ENCODE measurements at places on chromosomes 13 and 19. TPM values are rescaled to one million over a fixed set of nuclear protein-coding genes. Genes with fewer than 3 reads are reported as not detected.

DNA sequence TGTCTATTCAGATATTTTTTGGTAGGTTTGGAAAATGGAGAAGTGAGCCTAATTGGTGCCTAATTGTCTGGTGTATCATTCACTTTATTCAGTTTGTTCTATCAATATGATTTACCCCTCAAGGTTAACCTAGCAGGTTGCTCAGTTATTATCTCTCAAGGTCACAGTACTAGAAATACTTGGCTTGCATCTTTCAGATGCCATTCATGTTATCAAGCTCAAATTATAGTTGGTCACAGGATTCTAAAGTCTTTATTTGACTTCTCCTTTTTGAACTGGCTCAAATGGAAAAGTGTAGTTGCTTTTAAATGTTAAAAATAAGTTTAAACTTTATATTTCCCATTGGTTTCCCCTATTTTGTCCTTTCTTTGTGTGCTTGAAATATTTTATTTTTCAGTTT is 2.6 kb downstream of the KCNRG start:
- DNase-seq: no peak

DNA sequence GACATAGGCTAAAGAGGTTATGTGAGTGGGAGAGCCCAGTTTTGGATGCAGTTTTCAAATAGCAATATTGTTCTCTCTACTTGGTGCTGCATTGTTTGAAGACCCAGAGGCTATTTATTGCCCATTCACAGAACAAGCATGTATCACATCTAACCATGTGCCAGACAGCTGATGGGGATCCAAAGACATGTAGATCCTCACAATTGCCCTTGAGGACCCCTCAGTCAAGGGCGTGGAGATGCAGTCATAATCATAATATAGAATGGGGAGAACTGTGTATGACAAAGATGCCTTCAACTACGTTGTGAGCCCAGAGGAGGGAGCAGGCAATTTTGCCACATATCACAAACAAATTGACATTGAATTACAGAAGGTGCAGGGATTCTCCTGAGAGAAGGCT is 70.5 kb downstream of the NHLRC3 start:
- no peak for DNase-seq

DNA sequence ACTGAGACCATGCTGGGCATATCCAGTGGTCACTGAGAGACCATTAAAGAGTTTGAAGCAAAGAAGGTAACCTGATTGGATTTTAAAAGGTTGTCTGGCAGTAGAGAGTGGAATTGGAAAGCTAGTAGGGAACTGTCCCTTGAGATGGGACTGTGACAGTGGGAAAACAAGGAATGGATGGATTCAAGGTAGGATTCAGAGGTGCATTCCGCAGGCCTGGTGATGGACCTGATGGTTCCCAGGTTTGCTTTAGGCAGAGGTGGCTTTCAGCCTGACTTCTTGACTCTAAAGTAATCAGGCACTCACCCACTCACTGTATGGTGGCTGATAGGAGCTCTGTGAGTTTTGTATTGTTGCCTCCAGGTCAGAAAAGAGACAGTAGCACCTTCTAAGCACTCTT is 73.0 kb downstream of the DHRS12 start:
- DNase-seq: no peak

GRCh38 chr13:111219280-111219679 is 101.2 kb upstream of the TEX29 start:
- no peak for DNase-seq

DNA sequence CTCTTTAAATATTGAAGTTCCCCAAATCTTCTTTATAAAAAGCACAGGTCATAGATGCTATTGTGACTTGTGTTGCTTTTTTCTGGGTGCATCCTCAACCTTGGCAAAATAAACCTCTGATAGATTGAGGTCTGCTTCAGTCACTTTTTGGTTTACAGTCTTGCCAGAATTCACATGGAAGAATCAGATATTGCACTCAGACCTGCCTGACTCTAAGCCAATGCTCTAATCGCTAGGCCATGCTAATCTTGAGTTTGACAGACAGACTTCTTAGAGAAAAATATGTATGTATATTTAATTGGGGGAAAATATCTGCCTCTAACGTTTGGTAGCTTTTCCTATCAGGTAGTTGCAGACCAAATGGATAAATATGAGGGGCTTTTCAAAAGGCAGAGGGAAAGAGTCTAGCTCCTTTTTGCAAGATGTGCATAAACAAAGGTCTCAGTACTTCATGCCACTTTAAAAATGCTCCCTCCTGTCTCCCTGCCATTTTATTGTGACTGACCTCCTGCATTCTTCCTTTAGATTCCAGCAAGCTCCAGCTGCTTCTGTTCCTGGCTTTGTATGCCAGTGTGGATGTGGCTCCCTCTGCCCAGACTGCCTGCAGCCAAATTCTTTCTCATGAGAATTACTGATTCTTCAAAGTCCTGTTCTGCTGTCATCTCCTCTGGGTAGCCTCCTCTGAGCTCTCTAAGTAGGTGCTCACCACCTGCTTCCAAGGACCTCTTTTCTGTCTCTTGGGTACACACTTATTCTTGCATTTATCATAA is 42.4 kb upstream of the RFC3 start:
- no peak for DNase-seq

DNA sequence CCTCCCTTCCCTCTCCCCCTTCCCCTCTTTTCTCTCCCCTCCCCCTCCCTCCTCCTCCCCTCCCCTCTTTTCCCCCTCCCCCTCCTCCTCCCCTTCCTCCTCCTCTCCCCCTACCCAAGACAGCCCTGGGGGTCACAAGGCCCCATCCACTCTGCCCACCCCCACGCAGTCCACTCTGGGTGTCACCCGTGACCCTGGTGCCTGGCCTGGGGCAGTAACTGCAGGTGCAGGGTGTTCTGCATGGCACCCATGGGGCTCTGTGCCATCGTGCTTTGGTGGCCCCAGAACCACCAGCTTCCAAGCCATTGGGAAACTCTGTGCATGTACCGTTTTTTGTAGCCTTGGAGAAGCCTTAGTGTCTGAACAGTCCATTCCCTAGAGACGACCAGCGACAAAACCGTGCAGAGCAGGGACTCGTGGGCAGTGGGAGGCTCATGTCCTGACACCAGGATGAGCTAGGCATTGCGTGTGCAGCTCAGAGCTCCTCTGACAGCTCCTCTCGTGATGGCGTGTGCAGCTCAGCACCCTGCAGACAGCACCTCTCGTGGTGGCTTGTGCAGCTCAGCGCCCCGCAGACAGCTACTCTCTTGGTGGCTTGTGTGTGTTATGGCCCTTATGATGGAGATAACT is 43.7 kb upstream of the F7 start:
- no peak for DNase-seq

The LRFN3 gene
- 2.8 TPM for total RNA-seq

DNA sequence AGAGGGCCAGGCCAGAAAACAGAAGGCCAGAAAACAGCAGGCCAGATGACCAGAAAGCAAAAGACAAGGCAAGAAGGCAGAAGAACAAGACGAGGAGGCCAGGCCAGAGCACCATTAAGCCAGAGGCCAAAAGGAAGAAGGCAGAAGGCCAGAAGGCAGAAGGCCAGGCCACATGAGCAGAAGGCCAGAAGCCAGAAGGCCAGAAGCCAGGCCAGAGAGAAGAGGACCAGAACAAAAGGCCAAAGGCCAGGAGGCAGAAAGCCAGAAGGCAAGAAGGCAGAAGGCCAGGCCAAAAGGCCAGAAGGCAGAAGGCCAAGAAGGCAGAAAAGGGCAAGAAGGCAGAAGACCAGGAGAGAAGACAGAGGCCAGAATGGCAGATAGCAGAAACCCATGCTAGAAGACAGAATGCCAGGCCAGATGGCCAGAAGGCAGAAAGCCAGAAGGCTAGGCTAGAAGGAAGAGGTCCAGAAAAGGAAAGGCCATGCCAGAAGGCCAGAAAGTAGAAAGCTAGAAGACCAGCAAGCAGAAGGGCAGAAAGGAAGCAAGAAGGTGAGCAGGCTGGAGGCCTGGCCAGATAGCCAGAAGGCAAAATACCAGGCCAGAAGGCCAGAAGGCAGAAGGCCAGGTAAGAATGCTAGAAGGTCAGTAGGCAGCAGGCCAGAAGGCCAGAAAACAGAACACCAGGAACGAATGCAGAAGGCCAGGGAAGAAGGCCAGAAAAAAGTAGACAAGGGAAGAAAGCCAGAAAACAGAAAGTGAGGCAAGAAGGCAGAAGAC is 187.6 kb downstream of the TUBA3C start:
- no peak for DNase-seq

- DNase-seq: no peak
Measured at GRCh38 chr19:5929625-5930024, 15.6 kb downstream of the CAPS start.

- DNase-seq: no peak
Measured at GRCh38 chr19:23769691-23770468, 11.2 kb upstream of the ZNF681 start.

DNA sequence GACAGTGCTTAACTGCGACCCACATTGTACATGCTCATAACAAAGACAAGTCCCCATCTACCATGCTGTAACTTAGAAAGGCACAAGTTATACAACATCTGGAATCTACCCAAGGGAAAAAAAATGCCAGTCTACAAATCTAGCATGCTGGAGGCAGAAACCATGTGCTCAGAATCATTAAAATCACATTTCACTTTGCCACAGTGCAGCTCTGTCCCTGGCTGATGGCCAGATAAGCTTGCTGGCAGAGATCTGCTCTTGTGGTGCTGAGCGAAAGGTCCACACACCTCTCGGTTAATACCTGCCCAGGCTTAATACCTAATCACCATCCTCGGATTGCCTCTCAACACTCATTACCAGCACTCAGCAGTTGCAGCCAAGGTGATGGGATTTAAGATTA is 74.1 kb upstream of the UQCRFS1 start:
- DNase-seq: peak; percentile 15

DNA sequence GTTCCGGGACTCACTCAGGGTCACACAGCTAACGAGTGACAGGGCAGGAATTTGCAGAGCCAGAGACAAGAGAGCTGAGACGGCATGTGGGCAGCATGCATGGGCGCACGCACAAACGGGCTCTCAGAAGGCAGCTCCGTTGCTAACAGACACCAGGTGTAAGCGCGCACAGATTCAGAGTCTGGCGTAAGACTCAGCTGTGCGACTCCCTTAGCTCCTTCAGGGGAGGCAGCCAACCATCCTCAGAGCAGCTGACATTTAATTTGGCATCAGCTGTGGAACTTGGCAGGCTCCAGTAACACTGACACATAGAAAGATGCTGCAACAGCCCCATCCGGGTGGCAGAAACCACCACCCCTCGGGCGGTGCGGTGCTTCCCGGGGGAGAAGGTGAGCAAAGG is 7.5 kb upstream of the TM6SF2 start:
- DNase-seq: no peak

DNA sequence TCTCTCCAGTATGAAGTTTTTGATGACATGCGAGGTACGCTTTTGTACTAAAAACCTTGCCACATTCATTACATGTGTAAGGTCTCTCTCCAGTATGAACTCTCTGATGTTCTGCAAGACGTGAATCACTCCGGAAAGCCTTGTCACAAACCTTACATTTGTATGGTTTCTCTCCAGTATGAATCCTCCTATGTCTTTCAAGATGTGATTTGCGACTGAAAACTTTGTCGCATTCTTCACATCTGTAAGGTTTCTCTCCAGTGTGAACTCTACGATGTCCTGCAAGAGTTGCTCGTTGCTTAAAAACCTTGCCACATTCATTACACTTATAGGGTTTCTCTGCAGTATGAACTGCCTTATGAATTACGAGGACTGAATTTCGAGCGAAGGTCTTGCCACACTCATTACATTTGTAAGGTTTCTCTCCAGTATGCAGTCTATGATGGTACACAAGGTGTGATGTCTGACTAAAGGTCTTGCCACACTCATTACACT is 16.5 kb downstream of the ZNF320 start:
- no peak for DNase-seq

- DNase-seq: no peak
Measured at GRCh38 chr19:10061717-10062310, 24.3 kb upstream of the SHFL start.

The B3GNT3 gene
- 0.79 TPM for total RNA-seq

DNA sequence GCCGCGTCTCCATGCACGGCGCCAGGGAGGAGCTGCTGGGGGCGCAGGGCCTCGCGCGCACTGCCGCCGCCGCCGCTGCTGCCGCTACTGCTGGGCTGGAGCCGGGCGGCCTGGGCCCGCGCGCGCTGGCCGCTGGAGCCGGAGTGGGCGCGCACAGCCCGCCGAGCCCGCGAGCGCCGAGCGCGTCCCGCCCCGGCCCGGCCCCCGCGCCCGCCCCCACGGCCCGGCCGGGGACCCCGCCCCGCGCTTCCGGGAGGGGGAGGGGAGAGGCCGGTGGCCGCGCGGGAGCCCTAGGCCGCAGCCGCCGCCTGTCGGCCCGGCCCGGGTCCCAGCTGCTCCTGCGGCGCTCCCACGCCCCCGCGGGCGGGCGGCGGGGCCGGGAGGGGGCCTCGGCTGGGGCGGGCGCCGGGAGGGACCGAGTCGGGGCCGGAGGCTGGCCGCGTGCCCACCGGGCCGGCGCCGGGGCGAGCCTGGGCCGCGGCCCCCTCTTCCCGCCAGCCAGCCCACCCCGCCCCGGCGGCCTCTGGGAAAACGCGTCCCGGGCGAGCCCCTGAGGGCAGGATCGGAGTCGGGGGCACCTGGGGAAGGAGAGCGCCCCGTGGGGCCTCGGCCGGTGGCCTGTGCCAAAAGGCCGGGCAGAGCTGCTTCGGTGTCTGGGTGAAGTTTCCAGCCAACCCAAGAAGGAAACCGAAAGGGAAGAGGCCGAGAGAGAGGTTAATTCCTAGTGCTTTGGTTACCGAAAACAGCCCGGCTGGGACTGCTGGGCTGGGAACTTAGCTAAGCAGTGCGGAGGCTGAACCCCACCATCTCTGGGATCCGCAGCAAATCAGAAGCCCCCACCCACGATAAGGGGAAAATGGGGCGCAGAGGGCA is at the start of gene STK24:
TSS of gene STK24 (minus strand) at position 145 of the 873 bp plus-strand sequence. CDS start 321 bp downstream, outside the sequence.
- peak; percentile 54 for DNase-seq
